NCI-H446 (cell line): ENCODE measurements at places on chromosomes 1 and 21.

DNA sequence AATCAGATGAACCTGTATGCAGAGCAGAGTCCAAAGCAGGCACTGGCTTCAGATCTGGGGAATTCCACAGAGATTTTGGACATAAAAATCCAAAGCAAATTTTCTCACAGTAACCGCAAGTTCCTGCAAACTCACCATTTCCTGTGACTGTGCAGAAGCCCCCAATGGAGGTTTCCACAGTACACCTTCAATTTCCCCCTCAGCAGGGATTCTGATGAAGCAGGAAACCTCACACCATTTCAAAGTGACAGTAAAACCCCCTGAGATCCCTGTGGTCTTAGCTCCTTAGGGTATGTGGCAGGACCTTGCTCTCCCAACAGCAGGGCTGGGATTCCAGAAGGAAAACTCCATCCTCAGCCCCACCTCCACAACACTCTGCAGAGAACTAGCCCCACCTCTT, 6.0 kb upstream of the TGFBR3 start:
- no peak for DNase-seq

DNA sequence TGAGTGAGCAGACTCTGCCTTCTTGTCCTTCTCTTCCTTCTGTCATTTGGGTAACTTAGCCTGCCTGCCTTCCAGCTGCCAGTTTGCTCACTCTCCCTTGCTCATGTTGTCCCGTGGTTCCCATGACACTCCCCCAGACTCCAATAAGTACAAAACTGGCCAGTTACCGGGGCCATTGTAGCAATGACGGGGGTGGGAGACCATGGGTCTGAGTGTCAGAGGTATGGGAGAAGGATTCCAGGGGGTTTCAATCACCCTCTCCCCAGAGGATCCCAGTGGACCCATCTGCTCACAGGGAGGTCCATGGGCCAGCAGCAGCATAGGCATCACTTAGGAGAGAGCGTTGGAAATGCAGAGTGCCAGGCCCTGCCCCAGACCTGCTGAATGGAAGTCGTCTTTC, 51.3 kb downstream of the CAPN9 start:
- no peak for DNase-seq

GRCh38 chr1:65112811-65113210, 35.2 kb upstream of the AK4 start:
- DNase-seq, result no peak

DNA sequence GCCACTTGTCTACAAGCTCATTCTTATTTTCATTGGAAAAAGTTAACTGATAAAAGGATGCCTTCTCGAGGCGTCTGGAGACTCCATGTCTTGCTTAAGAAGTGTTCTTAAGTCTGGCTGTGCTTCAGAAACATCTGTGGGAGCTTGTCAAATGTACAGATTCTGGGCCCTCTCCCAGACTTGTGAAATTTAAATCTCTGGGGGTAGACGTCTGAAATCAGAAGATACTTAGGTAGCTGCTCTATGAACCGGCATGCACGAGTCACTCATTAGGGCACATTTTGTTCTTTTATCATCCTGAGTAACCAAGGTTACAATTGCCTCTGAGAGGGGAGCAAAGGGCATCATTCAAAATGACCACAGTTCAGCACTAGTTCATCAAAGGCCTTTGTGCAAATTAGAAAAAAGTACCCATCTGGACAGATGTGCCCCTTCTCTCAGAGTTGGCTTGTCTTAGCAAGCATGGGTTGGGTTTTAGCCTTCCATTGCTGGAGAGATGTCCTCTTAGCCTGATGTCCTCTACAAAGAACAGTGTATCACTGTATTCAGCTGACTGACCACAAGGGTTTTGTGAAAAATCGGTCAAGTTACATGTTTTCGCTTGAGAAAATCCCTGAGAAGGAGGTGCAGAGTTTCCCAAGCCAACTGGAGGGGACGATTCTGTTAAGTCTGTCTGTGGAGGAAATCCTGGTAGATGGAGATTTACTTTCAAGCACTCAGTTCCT, 156.9 kb downstream of the ASTN1 start:
- DNase-seq, result no peak

DNA sequence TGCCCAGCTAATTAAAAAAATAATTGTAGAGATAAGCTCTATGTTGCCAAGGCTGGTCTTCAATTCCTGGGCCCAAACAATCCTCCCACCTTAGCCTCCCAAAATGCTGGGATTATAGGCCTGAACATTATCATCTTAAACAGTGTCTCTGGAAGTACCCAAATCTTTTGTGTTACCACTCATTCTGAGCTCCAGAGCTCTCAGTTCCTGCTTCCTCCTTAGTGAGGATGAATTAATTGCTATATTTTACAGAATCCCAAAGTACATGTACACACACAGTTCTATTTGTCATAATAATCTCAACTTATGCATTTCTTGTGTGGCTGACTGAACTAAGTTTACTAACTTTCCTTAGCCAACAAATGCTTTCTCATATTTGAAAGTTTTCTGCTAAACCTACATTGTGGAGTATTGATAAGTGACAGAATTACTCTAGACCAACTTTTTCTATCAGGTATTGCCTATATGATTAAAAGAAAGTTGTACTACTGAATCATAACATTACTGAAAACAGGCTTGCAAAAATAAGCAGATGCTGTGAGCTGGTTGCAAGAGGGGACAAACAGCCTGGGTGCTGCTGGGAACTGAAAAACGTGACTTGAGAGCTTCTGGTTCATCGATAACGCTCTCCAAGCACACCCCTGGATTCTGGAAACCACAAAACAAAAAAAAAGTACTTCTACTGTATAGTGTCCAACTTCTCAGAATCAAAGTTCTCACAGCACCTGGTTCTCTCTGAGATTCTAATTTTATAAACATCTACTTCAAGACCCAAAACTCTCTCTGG, 15.3 kb downstream of the VAV3 start:
- no peak for DNase-seq

GRCh38 chr1:200139661-200140250, 112.2 kb downstream of the NR5A2 start:
- DNase-seq, result peak; percentile 60

DNA sequence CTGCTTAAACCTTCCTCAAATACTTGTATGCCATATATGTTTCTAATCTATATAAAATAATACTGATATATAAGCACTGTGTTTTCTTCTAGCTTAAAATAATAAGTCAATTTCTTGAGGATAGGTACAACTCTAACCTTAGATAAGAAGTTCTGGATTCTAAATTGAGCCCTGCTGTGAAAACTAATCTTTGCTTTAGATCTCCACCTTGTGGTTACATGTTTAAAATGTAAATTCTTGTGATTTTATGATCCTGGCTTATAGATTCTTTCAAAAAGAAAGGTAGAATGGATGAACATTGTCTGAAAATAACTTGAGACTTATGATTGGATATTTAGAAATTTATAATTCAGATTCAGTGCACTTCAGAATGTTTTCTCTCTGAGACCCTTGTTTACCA, 38.9 kb upstream of the HMCN1 start:
- no peak for DNase-seq

- DNase-seq, result no peak
Observed at GRCh38 chr1:54390655-54391054, 15.5 kb downstream of the SSBP3 start.

DNA sequence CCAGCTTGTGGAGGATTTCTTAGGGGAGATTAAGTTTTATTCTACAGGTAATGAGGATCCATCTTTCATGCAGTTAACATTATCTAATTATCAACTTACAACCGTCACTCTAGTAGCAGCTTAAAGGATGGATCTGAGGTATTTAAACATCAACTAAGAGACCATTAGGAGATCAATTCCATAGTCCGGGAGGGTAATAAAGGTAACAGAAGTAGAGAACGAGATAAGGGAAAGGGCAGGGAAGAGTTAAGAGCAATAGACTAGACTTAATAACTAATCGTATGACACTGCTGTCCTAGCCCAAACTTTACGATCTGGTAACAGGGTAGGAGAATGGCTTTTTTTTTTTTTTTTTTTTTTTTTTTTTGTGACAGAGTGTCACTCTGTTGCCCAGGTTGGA, 19.5 kb upstream of the CCDC17 start:
- DNase-seq, result no peak

DNA sequence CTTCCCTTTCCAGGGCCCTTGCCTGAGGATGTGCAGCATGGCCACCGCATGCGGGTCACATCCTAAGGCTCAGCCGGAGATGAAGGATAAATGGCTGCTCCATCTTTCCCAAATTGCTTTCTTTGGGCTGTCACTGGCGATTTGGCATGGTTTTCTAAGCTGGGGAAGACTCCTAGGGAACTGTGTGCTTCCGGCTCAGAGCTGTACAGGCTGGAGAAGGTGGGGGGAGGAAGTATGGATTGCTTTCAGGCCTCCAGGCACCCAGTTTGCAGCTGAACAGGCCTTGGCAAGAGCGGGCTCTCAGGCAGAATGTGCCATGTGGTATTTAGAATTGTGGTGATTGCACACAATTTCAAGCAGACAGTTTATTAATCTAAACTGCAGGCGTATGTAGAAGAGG, 48.9 kb downstream of the TMEM53 start:
- DNase-seq, result no peak

GRCh38 chr1:11714831-11715575, 20.9 kb upstream of the AGTRAP start:
- no peak for DNase-seq

DNA sequence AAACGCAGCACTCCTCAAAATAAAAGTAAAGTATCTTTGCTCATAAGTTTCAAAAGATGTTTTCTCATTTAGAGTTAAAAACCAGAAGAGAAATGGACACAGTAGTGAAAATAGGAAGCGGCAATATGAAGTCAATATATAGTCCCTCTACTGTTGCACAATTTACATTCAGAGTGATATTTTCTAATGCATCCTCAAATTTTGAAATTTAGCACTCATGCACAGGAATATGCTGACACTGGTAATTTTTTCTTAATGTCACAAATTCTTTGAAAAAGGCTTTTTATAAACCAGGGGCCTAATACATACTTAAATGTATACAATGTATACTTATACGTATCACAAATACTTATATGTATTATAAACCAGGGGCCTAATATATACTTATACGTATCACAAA, 19.5 kb downstream of the ST7L start:
- DNase-seq, result no peak
